Glomerular endothelial cell (primary cell): ENCODE measurements at places on chromosomes 5 and 9. TPM values are rescaled to one million over a fixed set of nuclear protein-coding genes. Genes with fewer than 3 reads are reported as not detected.
A peak's percentile ranks its signal among the peaks of the same experiment; 100 is the strongest.

- DNase-seq: no peak
Observed at GRCh38 chr5:157460921-157461792, 1.1 kb downstream of the NIPAL4 start.

DNA sequence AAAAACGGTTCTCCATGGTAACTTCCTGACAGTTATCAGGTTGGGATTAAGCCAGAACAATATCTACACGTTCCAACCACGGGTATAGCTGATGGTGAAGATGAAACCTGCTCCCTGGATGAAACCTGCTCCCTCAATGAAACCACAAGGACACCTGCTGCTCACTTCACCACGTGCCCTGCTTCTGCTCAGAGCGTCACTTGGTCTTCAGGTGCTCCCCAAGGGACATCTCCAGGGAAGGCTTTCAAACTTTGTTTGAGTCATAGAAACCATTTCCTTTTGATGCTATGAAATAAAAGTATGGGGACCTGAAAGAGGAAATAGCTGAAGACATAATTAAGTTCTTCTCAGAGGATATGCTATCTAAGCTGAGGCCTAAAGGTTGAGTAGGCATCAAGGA is 242.4 kb downstream of the MED10 start:
- DNase-seq: no peak

GRCh38 chr9:70510157-70510770 is 95.8 kb upstream of the KLF9 start:
- no peak for DNase-seq

DNA sequence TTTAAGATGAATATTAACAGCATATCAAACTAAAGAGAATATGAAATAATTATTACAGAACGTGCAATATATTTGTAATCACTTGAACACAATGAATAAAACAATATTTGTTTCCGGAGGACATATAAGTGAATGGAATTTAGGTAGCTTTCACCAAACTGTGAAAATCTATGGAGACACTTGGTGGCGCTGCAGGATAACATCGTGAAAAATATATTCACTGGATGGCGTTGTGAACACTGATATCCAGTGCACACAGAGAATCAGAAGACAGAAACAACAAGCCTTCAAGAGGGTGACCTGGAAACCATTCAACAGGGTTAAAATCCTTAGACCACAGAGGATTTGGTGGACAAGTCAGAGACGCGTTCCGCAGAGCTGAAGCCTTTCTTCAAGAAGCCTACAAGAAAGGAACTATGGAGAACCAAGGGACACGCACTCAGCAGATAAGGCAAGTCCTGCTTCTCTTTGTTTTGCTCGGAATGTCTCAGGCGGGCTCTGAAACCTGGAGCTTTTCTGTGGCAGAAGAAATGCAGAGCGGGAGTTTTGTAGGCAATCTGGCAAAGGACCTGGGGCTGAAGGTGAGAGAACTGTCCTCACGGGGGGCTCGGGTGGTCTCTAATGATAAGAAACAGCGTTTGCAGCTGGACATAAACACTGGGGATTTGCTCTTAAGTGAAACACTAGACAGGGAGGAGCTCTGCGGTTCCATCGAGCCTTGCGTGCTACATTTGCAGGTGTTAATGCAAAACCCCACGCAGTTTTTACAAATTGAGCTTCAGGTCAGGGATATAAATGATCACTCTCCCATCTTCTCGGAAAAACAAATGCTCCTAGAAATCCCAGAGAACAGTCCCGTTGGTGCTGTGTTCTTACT is at the start of gene PCDHB11:
PCDHB11 (plus strand) TSS at position 269 of the 877 bp plus-strand sequence; CDS start at position 417, 148 bp downstream.
- no peak for DNase-seq

- no peak for DNase-seq
Observed at GRCh38 chr5:108148715-108149139, 233.2 kb downstream of the FBXL17 start.

DNA sequence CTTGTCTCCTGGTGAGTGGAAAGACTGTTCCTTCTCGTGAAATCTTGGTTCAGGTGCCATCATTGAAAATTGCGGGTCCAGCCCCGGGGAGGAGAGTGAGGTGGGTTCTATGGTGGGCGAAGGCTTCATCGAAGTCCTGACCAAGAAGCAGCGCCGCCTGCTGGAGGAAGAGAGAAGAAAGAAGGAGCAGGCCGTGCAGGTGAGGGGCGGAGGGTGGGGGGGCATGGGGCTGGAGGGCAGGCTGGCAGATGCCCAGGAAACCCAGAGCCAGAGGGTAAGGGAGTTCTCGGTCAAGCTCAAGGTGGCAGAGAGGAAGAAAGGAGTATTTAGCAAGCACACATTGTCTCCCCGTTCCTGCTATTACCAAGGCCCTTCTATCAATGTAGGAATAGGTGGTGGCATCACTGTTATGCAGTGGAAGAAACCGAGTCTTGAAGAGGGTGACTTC is 24.3 kb upstream of the POMT1 start:
- no peak for DNase-seq

GRCh38 chr9:36451949-36452348 is 51.9 kb upstream of the RNF38 start:
- no peak for DNase-seq

DNA sequence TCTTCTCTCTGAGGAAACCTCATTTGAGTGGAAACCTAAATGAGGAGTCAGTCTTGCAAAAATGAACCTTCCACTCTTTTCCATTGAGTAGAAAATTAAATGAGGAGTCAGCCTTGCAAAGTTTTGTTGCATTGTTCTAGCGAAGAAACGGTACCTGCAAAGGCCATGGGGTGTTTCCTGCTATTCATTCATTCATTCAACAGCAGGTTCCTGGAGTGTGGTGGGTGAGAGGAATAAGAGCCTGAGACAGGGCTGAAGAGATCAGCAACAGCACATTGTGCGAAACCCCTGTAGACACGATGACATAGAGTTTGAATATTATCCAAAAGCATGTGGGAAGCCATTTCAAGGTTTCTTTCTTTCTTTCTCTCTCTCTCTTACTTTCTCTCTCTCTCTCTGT is 14.6 kb upstream of the SETX start:
- DNase-seq: no peak

- peak; percentile 62 for DNase-seq
Observed at GRCh38 chr5:139422307-139422893, 16.9 kb downstream of the DNAJC18 start.

- DNase-seq: no peak
Observed at GRCh38 chr5:95949810-95950209, 11.8 kb downstream of the ELL2 start.

- DNase-seq: no peak
Observed at GRCh38 chr5:107325866-107326265, 344.9 kb downstream of the EFNA5 start.

DNA sequence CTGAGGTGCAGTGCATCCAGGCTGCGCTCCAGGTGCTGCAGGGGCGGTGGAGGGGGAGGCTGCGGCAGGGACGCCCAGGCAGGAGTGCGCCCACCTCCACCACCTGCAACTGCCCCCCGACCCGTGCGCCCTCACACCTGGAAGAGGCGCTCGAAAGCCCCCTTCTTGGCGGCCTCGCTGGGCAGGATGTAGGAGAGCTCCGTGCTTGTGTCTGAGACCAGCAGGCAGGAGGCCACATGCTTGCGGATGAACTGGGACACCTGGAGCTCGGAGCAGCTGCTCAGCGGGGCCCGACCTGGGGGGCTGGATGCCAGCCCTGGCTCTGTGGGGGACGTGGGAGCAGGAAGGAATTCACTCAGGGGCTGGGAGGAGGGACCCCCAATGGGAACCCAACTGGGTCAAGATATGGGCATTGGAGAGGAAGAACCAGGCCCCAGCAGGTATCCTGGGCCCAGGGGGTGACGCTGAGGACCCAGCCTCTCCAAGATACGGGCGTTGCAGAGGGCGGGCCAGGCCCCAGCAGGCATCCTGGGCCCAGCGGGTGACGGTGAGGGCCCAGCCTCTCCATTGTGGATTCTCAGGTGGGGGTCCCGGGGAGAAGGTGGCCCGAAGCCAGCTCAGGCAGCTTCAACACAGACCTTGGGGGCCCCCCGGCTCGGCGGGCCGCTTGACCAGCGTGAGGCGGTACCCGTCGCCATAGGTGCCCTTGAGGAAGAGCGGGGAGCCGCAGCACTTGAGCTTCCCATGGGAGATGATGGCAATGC is 13.1 kb downstream of the ABCA2 start:
- DNase-seq: no peak

DNA sequence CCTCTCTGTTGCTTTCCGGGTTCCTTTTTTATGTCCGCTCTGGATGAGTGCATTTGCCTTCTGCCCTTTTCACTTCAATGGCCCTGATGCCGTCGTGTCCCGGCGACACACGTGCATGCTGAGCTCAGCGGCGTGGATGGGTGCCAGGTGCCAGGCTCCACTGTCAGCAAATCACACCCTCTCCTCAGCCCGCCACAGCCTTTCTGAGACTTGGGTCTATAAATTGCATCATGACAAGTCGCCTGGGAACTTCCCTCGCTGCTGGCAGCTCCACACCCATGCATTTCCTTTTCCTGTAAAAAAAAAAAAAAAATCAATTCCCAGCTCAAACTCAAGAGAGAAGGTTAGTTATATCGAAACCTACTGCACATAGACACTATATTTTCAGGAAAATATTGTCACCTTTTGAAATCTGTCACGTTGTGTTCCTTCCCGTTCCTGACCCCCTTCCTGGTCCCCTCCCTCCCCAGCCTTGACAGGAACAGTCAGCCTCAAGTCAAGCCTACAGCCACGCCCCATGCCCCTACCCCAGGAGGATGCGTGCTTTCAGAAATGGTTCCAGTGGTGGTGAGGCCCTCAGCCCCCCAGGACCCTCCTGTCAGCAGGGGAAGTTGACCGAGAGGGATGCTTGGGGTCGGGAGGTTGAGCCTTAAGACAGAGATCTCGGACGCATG is 110.3 kb upstream of the PTCH1 start:
- DNase-seq: peak; percentile 27

- no peak for DNase-seq
Observed at GRCh38 chr5:53037141-53037859, 48.1 kb downstream of the ITGA2 start.

DNA sequence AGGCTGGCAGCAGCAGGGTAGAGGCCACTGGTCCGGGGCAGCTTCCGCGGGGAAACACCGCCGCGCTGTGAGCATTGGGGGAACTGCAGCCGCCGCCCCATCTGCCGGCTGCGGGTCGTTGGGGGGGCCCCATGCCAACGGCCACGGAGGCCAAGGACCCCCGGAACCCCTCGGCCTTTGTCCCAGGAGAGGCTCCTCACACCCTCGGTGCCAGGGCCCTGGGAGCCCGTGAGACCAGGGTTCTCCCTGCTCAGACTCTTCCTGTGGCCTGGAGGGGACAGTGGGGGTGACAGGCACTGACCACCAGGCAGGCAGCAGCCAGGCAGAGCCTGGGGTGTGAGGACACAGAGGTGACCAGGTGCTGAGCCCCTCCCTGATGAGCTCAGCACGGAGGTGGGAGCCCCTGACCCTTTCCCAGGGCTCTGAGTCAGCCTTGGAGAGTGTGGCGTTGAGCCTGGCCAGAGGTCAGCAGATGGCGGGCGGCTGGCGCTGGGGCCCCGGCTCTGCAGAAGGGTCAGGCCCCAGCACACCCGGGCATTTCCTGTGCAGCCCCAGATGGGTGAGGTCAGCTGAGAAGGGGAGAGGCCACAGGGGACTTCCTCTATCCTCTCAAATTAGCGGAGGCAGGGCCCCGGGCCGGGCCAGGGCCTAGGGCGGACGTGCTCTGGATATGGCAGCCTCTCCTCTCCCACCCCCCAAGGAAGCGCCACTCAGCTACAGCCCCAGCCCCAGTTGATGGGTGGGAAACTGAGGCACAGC is 17.9 kb upstream of the EGFL7 start:
- DNase-seq: no peak

GRCh38 chr9:92652461-92652860 is 17.5 kb downstream of the IPPK start:
- DNase-seq: no peak

- no peak for DNase-seq
Observed at GRCh38 chr5:177604116-177604521, 4.2 kb downstream of the B4GALT7 start.

- no peak for DNase-seq
Observed at GRCh38 chr5:132408965-132409364, 39.5 kb downstream of the SLC22A5 start.

GRCh38 chr9:117887383-117887782 is 183.2 kb downstream of the TLR4 start:
- no peak for DNase-seq

GRCh38 chr9:34690983-34691935 is at the start of gene CCL19:
Gene CCL19 (minus strand): TSS chr9:34691276. CDS start chr9:34691139, 137 bp downstream.
- no peak for DNase-seq

- no peak for DNase-seq
Observed at GRCh38 chr9:15468145-15468544, 42.6 kb downstream of the PSIP1 start.

- no peak for DNase-seq
Observed at GRCh38 chr5:114305402-114306207, 56.3 kb upstream of the KCNN2 start.

DNA sequence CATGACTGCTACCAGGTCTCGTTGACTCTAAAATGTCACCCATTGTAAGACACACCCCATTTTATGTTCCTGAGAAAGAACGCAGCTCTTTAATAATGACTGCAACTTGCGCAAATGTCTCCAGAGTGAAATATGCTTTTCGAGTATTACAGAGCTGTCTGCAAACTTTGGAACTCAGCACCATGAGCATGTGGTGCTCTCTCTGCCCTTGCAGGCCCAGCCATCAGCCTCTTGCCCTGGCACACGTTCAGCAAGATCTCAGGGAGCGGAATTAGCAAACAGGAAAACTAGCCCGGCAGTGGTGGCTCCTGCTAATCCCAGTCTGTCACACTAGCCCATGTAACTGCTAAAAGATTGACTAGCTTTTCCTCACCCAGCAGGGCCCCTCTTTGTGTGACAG is 114.5 kb upstream of the SLC1A3 start:
- no peak for DNase-seq

GRCh38 chr5:41686191-41686590 is 175.8 kb upstream of the PLCXD3 start:
- no peak for DNase-seq

DNA sequence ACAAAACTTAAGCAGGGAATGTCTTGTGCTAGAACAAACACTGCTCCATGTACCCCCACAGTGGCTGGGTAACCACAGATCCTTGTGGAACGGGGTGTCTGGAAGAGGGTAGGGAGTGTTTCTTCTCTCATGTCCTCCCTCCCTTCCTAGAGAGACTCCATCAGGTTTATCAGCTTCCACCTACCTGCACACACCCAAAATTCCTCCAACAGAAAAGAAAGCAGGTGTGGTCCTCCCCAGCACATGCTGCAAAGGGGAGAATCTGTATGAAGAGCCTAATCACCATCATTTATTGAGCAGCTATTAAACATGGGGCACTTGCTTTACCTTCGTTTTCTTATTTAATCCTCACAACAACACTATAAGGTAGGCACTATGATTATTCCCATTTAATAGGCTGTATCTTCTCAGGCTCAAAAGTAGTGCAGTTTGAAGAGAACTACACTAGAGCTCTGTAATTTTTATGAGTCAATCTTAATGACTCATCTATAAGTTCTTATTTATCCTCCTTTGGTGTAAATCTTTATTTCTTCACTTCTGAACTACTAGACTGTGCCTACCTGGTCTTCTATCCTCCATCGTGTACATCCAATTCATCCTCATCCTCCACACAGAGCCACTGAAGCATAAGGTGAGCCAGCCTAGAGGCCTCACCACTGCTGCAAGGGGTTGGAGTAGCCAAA is 31.6 kb downstream of the C9orf40 start:
- no peak for DNase-seq

GRIN1 gene
- total RNA-seq: not detected in 2 replicates

TMEFF1 gene
- total RNA-seq: 30.0 and 35.1 TPM in 2 replicates

FGF10 gene
- not detected in 2 replicates for total RNA-seq

FXN gene
- total RNA-seq: 14.6 and 21.0 TPM in 2 replicates

SLC1A3 gene
- not detected in 2 replicates for total RNA-seq

NR5A1 gene
- total RNA-seq: not detected in 2 replicates

C9orf152 gene
- total RNA-seq: not detected in 2 replicates

MPDZ gene
- total RNA-seq: 40.9 and 50.1 TPM in 2 replicates

PCDHGA10 gene
- 4.0 and 12.4 TPM in 2 replicates for total RNA-seq
